ENCODE measurements at places on chromosomes 5 and 9. TPM values are rescaled to one million over a fixed set of nuclear protein-coding genes. Genes with fewer than 3 reads are reported as not detected.

DNA sequence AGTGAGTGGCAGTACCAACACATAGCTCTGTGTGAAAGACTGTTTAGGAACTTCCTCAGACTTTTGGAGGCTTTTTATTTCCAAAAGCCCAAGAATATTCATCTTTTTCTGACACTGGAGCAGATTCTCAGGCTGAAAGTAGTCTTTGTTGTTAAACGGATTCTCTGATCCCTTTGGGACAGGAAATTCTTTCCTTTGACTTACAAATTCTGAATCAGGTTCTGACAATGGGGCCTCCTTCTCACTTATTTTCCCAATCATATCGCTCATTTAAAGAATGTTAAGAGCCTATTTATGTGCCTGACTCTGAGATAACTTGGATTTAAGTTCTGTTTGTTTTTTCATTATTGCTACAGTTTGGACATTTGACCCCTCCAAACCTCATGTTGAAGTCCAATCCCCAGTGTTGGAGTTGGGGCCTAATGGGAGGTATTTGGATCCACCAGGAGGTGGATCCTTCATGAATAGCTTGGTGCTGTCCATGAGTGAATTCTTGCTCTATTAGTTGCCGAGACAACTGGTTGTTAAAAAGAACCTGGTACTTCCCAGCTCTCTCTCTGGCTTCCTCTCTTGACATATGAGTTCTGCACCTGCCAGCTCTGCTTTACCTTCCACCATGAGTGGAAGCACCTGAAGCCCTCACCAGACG, 4.1 kb upstream of the ADGRV1 start:
- no peak for DNase-seq

DNA sequence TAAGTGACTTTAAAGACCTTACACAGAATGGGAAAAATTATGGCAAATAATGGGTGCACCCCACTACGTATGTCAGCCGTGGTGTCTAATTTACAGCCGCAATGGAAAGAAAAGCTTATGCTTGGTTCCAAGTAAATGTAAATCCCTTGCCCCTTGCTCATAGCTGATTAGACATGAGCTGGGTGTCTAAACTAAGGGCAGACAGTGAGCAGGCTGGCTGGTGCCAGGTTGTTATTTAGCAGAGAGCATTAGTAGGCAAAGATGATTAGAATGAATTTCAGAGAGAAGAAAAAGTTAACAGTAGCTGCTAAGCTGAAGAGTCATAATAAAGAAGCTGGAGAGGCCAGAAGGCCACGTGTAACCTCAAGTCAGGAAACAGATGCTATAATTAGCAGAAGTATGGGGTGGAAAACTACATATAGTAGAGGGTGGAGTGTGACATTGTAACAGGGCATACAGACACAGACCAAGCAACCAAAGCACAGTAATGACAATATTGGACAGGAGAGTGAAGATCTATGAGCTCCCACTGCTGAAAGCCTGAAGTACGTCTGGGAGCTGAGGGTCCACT, 257.7 kb downstream of the MCTP1 start:
- DNase-seq = no peak

The PTCD2 gene
- 17.3 TPM for total RNA-seq

- no peak for DNase-seq
Measured at GRCh38 chr5:123964884-123965283, 452.9 kb downstream of the CSNK1G3 start.

DNA sequence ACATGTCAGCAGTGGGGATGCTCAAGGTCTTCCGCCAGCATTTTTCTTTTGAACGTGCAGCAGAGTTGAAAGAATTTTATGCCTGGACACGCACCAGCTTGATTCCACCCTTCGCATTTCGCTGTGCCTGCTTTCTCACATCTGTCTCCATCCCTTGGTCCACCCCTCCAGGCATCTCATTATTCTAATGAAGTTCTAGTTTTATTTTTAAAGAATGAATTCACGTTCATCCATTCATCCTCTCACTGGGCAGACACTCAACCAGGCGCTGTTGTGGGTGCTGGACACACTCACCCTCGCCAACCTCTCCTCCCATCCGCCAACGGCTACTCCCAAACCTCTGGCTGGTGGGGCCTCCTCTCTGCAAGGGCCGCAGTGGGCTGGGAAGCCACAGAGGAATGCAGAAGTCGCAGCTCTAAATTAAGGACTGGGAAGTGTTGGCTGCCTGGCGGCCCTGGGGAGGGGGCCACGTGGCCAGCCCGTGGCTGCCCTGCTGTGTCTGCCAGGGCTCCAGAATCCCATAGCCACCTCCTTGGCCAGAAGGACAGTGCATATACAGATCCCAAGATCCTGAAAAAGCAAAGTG, 6.7 kb downstream of the SUSD3 start:
- DNase-seq = no peak

GRCh38 chr9:6243746-6244145, 28.1 kb downstream of the IL33 start:
- no peak for DNase-seq

GRCh38 chr5:35741971-35742370, 114.7 kb upstream of the IL7R start:
- DNase-seq = no peak

GRCh38 chr5:20028506-20028905, 40.5 kb upstream of the CDH18 start:
- DNase-seq = no peak

The TMEM252 gene
- not detected for total RNA-seq

The SEPTIN8 gene
- 45.2 TPM for total RNA-seq

GRCh38 chr9:117974108-117974507, 269.9 kb downstream of the TLR4 start:
- no peak for DNase-seq

The OBP2B gene
- total RNA-seq = not detected

The CDC20B gene
- not detected for total RNA-seq

GRCh38 chr9:37148181-37148580, 27.8 kb downstream of the ZCCHC7 start:
- DNase-seq = no peak

- no peak for DNase-seq
Measured at GRCh38 chr9:135297456-135298075, 182.0 kb upstream of the PPP1R26 start.

GRCh38 chr5:111618623-111619271, 106.4 kb upstream of the STARD4 start:
- no peak for DNase-seq

- DNase-seq = no peak
Measured at GRCh38 chr5:145937432-145938250, 1.3 kb downstream of the SH3RF2 start.

GRCh38 chr9:24545285-24545684, 412 bp downstream of the IZUMO3 start:
- no peak for DNase-seq

- DNase-seq = no peak
Measured at GRCh38 chr5:104538734-104539133, 976.1 kb upstream of the NUDT12 start.

GRCh38 chr9:109568568-109569210, 70.6 kb upstream of the PTPN3 start:
- no peak for DNase-seq

DNA sequence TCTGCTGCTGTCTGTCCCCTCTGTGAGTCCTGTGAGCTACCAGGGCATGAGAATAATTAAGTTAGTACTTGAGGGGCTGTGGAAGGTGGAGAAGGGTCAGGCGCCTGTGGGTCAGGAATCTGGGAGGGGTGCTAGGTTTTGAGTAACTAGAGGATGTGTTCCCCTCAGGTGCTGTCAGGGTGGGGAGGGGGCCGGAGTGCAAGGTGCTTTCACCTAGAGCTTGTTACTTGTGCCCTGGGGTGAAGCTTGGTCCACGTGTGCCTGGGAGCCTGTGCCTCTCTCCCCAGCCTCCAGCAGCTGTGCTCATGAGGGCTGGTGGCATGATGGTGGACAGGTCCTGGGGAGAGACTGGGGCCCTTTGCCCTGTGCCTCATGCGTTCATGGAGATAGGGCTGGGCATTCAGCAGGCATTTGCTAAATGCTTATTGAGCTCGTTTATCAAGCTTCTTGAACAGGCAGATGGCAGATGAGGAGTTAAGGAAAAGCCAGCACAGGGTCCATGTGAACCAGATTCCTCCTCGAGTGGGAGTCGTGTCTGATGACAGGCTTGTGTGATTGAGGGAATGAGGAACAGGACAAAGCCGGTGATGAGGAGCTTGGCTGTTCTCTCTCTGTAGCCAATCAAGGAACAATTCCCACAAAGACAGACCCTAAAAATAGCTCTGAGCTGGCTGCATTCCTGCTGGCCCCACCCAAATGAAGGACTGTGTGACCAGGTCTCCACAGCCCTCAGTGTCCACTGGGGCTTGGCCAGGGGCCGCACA, 40.9 kb downstream of the CACNA1B start:
- no peak for DNase-seq

- DNase-seq = no peak
Measured at GRCh38 chr5:158644301-158644700, 455.4 kb downstream of the EBF1 start.

DNA sequence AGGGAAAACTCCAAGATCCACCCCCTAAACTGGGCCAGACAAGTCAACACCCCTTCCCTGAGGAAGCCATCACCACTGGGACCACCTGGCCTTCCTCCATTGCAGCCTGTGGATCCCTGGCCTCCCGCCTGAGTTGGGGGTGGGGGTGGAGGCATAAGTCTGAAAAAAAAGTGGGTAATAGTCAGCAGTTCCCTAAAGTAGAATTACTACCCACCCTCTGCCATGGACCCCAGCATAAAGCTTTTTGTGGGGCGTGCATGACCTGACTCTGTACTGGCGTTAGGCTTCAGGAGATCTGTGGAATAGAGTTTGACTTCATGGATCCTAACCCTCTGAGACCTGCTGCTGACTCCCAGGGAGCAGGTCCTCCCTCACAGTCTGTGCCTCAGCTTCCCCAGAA, 2.0 kb upstream of the CXXC5 start:
- peak; percentile 56 for DNase-seq

The GLT6D1 gene
- not detected for total RNA-seq

The ZNF462 gene
- 38.8 TPM for total RNA-seq

- no peak for DNase-seq
Measured at GRCh38 chr5:119541716-119542115, 87.6 kb upstream of the FAM170A start.

GRCh38 chr5:180860887-180861822, at the start of gene ZFP62:
TSS of gene ZFP62 (minus strand) at chr5:180861276. CDS start at chr5:180861219, 57 bp downstream.
- DNase-seq = peak; percentile 95

DNA sequence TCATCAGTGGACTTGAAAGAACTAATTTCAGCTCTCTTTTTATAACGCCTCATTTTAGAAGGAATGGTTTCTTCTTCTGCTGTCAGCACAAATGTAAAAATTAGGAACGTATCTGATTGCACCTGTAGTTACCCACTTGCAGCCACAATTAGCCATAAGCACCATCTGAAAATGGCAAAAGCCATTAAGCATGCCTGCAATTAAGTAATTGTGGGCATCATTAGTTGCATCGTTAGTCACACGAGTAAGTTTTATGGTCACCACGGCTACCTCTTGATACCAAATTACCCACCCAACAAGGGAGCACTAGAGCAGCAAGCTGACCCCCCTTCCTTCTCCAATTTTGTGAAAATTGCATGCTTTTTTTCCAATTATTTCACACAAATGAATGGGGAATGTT, 25.8 kb upstream of the SLC44A1 start:
- no peak for DNase-seq

The FSD1L gene
- total RNA-seq = 10.8 TPM

Data from cardiac septum (tissue), 1 donor.